ENCODE measurements at places on chromosomes 3 and 15.

GRCh38 chr3:111998636-111999483 lies at the start of gene TAGLN3:
TSS of gene TAGLN3 (plus strand) at chr3:111998922. CDS start at chr3:111999423, 501 bp downstream.
- no peak for DNase-seq

DNA sequence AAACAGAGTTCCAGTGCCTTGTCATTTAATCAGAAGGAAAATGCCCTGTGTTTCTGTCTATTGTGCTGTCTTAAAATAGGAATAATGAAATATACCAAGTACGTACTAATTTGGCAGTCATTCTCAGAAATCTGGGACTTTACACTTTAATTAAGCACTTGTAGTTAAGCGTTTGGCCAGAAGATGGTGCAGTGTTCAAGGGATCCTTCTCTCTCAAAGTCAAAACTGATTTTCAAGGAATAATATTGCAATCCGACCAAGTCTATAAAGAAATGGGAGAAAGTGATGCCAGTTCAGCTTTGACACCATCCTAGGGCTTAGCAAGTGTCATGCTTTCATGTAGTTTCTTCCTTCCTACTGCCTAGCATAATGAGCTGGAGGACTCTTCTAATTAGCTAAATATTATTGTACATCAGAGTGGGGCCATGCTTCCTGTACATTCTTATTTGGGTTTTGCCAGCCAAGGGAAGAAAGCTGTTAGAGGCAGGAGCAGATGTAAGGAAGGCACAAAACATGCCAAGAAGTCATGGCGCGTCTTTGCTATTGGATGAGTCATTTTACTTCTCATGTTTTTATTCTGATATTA lies 64.8 kb downstream of the SAMMSON start:
- no peak for DNase-seq

GRCh38 chr3:170766253-170766652 lies 103.7 kb downstream of the RPL22L1 start:
- no peak for DNase-seq

- no peak for DNase-seq
These were observed 14.7 kb downstream of the PPARG start for GRCh38 chr3:12303534-12303933.
